Hindlimb muscle (tissue), 1 donor: ENCODE measurements at places on chromosomes 13 and 19. TPM values are rescaled to one million over a fixed set of nuclear protein-coding genes. Genes with fewer than 3 reads are reported as not detected.

The CATSPERD gene
- polyA plus RNA-seq = not detected

The ZNF528 gene
- 25.1 TPM for polyA plus RNA-seq

The CD70 gene
- polyA plus RNA-seq = not detected

The RFPL4AL1 gene
- not detected for polyA plus RNA-seq

The TOMM40 gene
- polyA plus RNA-seq = 31.1 TPM

DNA sequence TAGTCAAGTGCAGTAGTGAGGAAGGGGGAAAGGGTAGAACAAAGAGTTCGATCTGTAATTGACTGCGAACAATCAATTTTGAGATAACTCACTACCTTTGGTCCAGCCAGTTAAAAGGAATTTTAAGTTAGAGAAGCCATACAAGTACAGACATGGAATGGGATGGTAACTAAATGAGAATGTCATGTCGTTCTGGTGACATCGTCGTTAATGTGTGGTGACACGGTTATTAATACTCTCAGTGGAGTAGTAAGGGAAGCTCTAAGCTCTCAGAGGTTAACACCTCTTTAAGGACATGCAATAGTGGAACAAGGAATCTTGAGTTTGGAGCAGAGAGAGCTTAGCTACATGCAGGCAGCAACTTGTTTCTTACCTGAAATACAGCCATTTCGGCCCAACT is 154.9 kb upstream of the KLF12 start:
- DNase-seq = no peak

DNA sequence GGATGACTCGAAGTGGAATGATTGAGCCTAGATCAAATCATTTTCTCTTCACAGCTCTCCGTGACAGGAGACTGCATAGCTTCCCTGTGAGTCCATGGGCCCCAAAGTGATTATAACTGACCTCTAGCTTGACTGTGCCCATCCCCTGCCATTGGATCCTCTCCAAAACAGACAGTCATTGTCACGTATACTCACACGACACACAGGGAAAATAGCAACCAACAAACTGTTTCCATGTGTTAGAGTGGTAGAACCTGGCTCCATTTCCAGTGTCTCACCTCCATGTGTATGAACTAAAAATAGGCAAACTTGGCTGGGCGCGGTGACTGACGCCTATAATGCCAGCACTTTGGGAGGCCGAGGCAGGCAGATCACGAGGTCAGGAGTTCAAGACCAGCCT is 48.8 kb upstream of the NPAS1 start:
- DNase-seq = no peak

DNA sequence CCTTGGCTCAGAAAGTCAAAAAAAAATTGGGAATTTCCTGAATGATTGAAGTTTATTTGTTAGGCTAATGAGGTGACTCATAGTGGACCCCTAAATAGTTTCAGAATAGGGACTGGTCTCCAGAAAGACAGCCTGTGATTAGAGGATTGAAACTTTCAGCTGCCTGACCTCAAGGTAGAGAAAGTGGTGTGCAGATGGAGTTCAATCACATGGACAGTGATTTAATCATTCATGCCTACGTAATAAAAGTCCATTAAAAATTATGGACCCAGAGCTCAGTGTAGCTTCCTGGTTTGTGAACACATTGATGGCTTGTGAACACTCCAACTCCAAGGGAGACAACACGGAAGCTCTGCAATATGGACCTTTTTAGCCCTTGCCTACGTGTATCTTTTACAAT is 533.2 kb upstream of the PCDH9 start:
- DNase-seq = no peak

- DNase-seq = no peak
Measured at GRCh38 chr19:46198756-46199155, 30.8 kb upstream of the IGFL1 start.

GRCh38 chr19:30148039-30148790 is 206.2 kb downstream of the URI1 start:
- no peak for DNase-seq

DNA sequence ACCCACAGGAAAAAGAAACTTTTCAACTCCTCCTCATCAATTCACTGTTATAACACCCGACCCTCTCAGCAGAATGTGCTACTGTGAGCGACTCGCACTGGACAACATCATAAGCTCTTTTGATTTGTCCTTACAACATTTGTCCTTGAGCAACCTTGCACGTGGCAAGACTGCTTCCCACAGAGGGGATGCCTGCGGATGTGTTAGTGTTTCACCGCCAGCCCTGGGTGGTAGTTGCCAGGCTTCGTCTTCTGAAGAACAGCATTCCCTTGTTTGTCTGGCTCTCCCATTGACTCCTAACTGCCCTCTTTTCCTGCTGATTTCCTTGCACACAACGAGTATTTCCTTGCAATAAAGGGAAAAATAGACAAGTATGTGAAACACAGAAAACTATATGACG is 111.4 kb upstream of the SLC7A1 start:
- no peak for DNase-seq

DNA sequence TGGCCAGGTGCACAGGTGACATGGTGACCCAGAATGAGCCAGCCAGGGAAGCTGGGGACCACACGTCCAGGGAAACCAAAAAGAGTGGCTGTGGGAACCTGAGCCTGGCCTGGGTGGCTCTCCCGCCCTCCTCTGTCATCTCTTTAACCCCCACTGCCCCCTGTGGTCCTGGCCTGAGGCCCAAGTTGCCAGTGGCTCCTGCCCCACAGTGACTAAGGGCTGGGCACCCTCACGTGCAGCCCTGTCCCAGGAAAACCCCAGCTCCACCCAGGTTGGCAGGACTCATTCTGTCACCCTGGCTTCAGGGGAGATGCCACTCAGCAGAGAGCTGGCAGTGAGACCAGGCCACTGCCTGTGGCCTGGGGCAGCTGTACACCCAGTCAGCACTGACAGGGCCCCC is 30.6 kb upstream of the ISYNA1 start:
- DNase-seq = no peak

DNA sequence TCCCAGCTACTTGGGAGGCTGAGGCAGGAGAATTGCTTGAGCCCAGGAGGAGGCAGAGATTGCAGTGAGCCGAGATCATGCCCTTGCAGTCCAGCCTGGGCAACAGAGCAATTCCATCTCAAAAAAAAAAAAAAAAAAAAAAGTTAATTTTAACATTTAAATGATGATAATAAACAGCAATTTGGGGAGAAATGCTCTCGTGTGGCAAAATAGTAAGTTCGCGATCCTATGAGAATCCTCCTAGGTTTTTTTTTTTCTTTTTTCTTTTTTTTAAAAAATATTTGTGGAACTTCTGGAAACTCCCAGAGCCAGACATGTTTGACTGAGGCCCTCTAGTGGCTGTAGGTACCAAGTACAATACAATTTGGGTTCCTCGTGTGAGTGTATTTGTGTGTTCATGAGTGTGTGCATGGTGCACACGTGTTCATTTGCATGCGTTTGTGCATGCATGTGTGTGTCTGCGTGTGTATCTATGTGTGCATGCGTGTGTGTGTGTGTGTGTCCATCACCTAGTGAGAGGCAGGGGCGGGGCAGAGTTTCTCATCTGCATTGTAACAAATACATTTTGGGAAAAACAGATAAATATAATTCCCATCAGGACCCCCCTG is 31.2 kb downstream of the TMPRSS9 start:
- peak; percentile 32 for DNase-seq

- no peak for DNase-seq
Measured at GRCh38 chr13:99366075-99366987, 59.1 kb upstream of the GPR183 start.

DNA sequence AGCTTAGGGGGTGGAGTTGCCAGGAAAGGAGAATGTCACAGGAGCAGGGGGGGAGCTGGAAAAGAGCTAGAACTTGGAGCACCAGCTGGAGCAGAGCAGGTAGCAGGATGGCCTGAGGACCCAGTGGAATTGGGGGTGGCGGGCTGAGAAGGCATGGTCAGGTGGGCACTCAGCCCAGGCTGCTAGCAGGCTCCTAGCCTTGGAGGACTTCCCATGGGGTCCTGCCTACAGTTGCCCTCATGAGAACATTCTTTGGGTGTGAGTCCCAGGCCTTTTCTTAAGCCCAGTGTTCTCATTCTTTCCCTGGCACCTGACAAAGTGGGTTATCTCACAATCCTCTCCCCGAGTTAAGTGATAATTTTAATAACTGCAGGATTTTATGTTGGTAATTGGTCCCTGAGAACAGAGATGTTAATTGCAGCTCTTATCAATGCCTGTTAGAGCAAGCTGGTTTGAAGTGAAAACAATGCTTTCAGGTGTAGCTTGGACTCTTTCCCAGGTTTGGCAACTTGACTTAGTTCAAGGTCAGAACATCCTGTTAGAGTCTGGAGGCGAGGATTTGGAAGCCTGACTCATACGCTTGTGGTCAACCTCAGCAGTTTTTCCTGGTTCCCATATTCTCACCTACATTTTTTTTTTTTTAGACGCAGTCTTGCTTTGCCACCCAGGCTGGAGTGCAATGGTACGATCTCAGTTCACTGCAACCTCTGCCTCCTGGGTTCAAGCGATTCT is 18.1 kb upstream of the OLFM4 start:
- DNase-seq = no peak

- DNase-seq = peak; percentile 65
Measured at GRCh38 chr19:50537769-50538230, 24.1 kb upstream of the ASPDH start.

GRCh38 chr13:95184317-95184716 is 116.9 kb downstream of the ABCC4 start:
- DNase-seq = no peak

DNA sequence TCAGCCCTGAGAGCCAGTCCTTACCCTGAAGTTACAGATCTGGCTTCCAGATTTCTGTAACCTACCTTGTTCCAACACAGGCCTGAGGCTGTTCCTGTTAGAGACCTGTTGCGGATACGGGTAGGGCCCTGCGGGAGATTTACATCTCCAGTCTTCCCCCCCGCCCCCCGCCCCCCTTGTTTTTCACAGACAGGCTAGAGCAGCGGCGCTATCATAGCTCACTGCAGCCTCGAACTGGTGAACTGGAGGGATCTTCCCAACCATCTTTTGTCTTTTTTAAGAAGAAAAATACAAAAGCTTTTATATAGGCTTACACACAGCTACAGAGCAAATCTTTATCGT is 10.6 kb upstream of the CEACAM21 start:
- DNase-seq = no peak

DNA sequence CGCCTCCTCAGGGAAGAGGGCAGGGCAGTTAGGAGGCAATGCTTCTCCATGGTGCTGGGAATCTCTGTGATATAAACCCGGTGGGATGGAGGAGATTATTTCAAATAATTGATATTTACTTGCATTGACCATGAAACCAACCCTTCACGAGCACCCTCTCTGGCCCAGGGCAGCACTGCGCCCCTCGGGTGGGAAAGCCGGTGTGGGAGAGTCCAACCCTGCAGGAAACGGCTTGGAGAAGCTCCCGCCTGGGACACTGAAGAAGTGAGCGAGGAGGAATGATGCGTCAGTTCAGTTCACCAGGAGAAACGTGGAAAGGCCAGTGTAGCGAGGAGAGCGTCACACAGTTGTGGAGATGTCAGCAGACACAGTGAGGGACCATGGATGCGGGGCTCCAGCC is 99.9 kb downstream of the COL4A2 start:
- DNase-seq = no peak

- DNase-seq = no peak
Measured at GRCh38 chr13:97100821-97101220, 106.5 kb upstream of the OXGR1 start.

- no peak for DNase-seq
Measured at GRCh38 chr19:2616741-2617392, 85.6 kb downstream of the GNG7 start.

DNA sequence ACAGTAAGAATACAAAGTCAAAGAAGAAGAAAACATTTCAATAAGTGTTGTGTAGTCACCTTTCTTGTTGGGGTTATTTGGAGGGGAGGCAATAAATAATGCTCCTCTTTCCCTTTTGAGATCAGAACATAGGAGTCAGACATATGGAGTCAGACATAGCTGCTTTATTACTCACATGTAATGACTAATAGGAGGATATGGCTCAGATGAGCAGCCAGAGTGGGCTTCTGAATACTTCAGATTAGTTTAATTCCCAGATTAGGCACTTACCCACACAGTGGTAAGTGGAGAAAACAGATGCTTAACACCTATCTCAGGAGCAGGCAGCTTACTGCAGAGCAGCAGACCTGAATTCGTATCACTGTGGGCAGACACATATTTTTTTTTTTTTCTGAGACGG is 31.7 kb upstream of the C1QTNF9B start:
- DNase-seq = no peak
